Cardiac fibroblast (primary cell): ENCODE measurements at places on chromosomes 2 and 18.

GRCh38 chr2:163441603-163442002 lies 294.2 kb downstream of the FIGN start:
- DNase-seq, result no peak

DNA sequence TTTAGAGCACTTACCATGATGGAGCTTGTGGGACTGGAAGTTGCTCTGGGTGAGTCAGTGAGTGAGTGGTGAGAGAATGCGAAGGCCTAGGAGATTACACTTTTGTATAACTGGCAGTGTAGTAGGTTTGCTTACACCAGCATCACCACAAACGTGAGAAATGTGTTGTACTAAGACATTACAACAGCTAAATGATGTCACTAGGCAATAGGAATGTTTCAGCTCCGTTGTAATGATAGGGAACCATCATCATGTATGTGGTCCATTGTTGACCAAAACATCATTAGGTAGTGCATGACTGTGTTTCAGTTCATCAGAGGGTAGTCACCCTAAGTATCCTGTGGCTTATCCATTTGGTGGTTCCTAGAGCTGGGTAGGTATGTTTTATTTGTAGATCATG lies 11.9 kb downstream of the ZNF407 start:
- DNase-seq, result peak; percentile 80

- no peak for DNase-seq
Measured at GRCh38 chr2:5915881-5916310, 223.7 kb downstream of the SOX11 start.

DNA sequence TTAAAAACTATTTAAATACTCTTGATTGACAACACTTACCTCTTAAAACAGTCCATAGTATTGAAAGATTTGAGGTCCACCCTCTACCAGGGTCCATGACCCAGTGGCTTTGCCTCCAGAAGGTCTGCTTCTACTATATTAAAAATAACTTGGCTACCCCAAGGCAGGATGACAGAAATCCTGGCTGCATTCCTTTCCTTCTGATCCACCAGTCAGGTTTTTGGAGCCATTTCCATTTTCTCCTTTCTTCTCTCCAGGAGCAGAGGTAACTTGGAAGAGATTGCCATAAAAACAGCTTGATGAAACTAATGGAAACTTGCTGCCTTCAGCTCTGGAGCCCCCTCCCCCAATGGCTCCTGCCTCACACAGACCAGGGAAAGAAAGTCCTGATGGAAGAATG lies 2.6 kb upstream of the FAM171B start:
- DNase-seq, result no peak

DNA sequence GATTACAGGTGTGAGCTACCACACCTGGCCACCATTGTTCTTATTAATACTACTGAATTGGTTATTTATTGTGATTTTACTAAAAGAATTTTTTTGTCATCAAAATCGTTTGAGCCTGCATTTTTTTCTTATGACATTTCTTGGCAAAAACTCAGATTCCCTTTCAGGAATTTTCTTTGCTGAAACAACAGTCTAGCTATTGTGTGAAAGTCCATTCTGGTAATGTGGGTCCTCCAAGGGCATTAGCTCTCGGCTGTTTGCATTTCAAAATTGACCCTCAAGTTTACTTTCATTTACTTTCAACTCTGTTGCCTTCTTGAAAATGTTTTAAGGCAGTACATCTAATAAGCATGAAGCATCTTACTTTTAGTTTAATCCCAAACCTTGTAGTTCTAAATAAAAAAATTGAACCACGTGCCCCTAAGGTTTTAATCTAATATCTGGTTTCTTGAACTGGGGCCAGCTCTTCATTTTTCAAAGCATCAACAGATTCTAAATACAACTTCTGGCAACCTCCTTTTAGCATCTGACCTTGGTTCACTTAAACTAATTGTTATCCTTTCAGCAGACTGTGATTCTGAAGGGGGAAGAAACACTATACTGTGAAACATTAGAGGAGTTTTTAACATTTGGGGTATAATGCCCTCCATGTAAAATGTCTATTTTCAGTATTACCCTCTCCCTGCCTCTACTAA lies 325.2 kb upstream of the RAB12 start:
- DNase-seq, result peak; percentile 80

GRCh38 chr18:79760881-79761280 lies 36.9 kb upstream of the KCNG2 start:
- DNase-seq, result no peak

GRCh38 chr2:40169430-40169829 lies 282.5 kb downstream of the SLC8A1 start:
- no peak for DNase-seq

DNA sequence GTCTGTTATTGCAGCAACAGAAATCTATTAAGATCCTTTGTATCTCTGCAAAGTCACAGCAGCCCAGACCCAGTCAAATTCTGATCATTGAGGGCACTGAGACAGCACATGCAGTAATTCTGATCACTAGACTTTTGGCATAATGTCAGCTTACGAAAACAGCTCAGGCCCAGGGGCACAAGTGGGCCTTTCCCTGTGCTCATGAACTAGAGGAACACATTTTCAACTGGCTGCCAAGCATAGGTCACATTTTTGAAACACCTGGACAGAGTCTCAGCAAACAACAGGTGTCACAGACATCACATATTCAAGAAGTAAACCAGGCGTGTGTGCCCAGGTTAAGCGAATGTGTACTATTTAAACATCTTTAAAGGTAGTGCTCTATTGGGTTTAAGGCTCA lies 13.7 kb downstream of the DOCK10 start:
- no peak for DNase-seq

GRCh38 chr2:84817239-84817655 lies 63.6 kb downstream of the TRABD2A start:
- no peak for DNase-seq

DNA sequence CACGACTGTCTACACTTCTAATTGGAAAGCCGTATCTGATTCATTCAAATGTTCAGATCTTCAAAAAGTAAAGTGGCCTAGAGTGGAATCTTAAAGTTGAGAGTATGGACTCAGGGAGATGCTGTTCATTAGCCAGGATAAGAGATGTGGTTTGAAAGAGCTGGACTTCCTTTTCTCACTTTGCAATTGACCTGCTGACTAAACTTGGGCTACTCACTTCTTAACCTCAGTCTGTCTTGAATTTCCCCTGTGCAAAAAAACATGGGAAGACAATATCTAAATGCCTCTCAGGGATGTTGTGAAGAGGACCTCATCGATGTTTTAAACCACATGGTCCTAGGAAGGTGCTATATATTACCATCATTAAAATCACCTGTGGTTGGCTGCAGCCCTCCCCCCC lies 64.1 kb downstream of the BCL2 start:
- no peak for DNase-seq

- DNase-seq, result peak; percentile 10
Measured at GRCh38 chr2:196171946-196172345, 568 bp upstream of the STK17B start.

- DNase-seq, result no peak
Measured at GRCh38 chr2:117997872-117998454, 15.9 kb downstream of the CCDC93 start.

GRCh38 chr2:120949027-120949956 lies 213.6 kb downstream of the GLI2 start:
- DNase-seq, result peak; percentile 23

DNA sequence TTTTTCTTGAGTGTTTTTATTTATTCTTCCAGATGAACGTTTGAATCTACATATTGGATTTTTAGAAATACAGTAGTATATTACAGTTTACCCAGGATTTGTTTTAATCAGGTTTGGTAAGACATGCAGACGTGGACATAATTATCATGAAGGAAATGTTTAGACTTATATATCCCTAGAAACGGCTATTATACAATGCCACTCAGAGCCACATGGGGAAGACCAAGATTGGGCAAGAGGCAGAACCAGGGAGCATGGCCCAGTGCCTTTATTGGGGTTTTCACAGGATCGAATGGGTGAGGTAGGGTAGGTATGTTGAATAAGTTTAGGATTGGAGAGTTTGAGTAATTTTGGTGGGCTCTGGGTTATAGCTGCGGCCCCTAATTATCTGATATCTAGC lies 212.2 kb downstream of the CAMKMT start:
- no peak for DNase-seq

DNA sequence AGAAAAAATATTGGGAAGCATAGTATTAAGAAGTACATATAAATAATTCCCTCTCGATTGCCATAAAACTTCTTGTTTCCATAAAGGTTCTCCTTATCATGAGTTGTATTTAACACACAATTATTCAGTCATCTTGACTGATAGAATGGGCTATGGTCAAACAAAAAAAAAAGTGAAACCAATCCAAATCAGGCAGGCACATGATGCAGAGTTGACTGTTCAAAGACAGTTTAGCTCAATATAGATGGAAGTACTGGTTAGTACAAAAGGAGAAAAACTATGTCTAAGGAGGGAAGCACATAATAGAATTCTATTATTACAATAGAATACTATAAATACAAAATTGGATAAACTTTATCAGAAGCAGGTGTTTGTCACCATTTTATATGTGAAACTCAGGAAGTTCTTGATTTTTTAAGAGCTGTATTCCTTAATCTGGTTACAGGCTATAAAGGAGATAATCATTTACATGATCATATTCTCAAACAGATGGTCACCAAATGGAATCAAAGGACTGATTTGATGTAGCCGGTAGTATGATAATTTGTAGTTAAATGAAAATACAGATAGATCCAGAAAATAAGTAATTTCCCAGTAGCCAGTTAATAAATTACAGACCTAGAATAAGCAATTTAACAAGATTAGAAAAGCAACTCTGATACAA lies 18.2 kb upstream of the CALCRL start:
- no peak for DNase-seq

GRCh38 chr2:108305901-108306300 lies 17.2 kb downstream of the SULT1C2 start:
- DNase-seq, result peak; percentile 36

GRCh38 chr2:201419057-201419635 lies 32.1 kb downstream of the TRAK2 start:
- peak; percentile 43 for DNase-seq

DNA sequence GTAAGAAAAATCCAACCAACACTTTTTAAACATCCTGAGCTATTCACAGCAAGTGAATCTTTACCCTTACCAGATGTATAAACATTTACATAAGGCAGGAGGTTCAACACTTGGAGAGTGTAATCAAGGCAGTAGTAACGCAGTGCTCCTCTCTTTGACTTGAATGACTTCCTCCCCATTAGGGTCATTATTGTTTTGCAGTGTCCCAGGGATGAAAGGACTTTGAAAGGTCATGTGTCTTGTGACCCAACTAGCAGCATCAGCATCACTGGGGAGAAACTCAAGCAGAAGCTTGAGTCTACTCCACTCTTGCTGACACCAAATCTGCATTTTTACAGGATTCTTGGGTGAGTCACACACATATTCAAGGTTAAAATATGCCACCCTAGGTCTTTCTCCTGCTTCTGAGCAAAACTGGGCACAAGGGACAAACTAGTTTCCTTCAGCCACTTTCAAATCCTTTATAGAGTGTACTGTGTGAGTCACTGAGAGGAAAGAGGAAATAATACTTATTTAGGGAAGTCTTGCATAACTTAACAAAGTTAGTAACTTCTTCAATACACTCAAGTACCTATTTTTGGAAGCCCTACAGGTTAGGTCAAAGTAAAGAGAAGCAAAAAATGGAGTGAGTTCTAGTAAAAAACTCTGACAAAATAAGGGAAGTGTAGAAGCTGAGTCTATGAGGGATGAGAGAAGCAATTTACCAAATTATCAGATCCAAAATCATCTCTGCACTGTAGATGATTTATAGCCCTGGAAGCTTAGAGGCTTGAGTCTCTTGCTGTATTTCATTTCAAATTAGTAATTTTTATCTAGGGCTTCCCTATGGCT lies 51.0 kb upstream of the EML4 start:
- DNase-seq, result peak; percentile 58

DNA sequence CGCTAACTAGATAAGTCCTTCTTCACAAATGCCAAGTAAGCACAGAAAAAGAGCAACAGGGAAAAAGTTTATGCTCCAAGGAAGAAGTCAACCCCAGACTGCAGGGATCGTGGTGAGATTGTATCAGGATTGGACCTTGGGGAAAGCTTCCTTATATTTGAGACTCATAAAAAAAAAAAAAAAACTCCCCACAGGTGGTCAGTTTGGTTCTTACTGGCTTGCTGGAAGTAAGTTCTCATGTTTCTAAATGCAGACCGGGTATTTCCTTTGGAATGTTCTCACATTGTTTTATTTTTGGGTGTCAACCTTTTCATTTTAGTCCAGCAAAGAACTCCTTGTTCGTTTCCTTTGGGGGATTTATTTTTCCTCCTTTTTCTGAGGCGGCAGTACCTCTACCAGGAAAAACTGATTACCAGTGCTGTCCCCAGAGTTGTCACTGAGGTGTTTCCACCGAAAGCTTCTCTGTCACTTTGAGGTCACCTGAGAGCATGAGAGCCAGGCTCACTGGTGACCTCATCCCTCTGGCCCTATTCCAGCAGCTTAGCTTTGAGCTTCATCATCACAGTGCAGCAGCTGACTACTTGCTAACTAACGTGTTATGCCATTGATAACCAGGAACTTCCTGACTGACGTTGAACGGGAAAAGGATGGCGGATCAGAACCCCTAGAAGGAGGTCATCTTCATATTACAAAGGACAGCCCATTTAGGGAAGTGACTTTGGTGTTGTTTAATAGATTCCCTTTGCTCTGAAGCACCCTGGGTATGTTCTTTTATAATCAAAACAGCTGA lies 16.8 kb upstream of the ATP8B1 start:
- peak; percentile 84 for DNase-seq

DNA sequence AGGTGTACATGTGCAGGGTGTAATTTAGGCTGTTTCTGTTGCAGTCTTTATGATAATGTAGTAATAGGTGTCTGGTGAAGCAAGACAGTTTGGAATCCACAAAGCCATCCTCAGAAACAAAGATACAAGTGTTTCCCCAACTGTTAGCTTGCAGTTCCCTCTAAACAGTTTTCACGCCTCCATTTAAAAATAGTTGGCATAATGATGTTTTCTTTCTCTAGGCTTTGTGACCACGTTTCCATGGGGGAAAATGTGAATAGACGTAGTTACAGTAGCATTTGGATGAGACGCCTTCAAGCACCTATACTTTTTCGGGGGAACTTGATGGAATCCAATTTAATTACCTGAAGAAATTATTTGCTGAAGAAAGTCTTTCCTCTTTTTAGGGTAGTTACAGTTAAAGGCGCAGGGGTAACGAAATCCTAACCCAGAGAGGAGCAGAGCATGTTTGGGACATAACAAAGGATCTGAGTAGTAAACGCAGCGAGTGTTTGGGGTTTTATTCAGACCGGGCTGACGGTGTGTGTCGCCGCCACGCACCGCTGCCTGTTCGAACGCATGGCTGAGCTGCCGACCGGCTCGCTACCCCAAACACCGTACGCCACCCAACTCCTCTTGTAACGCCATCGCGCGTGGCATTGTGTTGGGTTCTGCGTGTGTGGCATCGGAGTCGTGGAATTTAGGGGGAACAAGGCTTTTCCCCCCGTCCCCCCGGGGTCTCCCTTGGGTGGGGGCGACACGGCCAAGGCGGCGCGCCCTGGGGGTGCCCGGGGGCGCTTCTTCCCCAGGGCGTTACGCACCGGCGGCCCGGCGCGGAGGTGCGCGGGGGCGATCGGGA lies 681 bp upstream of the NRP2 start:
- DNase-seq, result no peak

- no peak for DNase-seq
Measured at GRCh38 chr2:239445771-239446524, 45.1 kb upstream of the HDAC4 start.
